Activated naive CD4-positive, alpha-beta T cell treated with anti-CD3 and anti-CD28 coated beads for 36 hours (primary cell): ENCODE measurements at places on chromosomes 2 and 18. TPM values are rescaled to one million over a fixed set of nuclear protein-coding genes. Genes with fewer than 3 reads are reported as not detected.

DNA sequence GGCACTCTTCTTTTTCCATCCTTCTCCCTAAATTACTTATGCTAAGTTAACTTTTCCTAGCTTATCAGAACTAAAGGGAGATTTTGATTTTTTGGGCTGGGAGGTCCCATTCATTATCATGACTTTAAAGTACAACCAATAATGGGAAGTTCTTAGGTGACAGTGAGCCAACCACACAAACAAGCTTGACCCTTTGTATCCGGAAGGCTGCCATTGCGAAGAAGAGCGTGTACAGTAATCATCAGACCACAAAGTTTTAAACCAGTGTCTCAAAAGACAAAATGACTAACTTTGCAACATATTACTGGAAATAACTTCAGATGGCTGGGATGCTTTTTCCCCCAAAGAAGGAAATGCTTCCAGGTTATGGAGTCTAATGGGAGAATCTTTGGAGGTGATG lies 298.1 kb downstream of the TGIF1 start:
- no peak for DNase-seq
- no peak overlapping the region for H3K4me3 ChIP-seq
- H3K4me1 ChIP-seq: no peaks in the 10 kb centered on the region
- peaks cover 5% of the 10 kb centered on the region for H3K27me3 ChIP-seq
- no peak overlapping the region for H3K27ac ChIP-seq

DNA sequence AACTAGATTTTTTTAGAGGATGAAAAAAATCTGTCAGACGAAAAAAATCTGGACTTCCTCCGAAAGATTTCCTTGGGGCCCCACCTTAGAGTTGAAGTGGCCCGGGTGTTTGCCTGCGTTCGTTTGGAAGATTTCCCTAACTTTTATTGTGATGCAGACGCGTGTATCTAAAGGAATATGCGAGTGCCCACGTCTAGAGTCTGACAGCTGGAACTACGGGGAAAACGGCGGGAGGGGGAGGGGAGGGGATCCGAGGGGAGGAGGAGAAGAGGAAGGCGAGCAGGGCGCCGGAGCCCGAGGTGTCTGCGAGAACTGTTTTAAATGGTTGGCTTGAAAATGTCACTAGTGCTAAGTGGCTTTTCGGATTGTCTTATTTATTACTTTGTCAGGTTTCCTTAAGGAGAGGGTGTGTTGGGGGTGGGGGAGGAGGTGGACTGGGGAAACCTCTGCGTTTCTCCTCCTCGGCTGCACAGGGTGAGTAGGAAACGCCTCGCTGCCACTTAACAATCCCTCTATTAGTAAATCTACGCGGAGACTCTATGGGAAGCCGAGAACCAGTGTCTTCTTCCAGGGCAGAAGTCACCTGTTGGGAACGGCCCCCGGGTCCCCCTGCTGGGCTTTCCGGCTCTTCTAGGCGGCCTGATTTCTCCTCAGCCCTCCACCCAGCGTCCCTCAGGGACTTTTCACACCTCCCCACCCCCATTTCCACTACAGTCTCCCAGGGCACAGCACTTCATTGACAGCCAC lies 2.4 kb upstream of the SP9 start:
- DNase-seq: no peak
- no peak overlapping the region for H3K27ac ChIP-seq
- H3K4me1 ChIP-seq: peaks cover 42% of the 10 kb centered on the region
- no peak overlapping the region for H3K4me3 ChIP-seq

DNA sequence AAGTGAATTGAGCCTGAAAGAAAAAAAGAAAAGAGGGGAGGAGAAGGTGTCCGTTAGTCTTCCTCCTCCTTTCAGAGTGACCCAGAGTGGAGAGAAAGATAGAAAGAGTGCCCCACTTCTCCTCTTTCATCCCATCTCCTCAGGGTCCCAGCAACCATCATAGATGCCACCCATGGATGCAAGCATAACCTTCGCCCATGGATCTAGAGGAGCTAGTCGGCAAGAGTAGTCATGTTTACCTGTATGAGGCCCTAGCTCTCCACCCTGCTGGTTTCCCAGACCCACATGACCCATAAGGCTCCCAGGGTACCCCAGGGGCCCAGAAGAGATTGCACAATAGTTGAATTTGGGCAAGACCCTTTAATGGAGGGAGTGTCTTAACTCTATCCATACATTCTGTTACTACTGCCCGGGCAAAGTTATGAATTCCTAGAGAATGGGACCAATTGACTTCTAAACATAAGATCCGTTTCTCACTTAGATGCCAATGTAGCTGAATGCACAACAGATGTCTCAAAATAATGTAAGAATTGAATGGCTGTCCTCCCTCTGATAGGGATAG lies 56.1 kb upstream of the CDCA7 start:
- DNase-seq: no peak
- peaks cover 4% of the 10 kb centered on the region for H3K27me3 ChIP-seq
- no peaks in the 10 kb centered on the region for H3K36me3 ChIP-seq
- no peaks in the 10 kb centered on the region for H3K4me1 ChIP-seq
- no peak overlapping the region for H3K27ac ChIP-seq

GRCh38 chr2:147490401-147491261 lies 354.2 kb upstream of the ACVR2A start:
- no peaks in the 10 kb centered on the region for H3K36me3 ChIP-seq
- no peak overlapping the region for H3K27ac ChIP-seq
- peaks cover 18% of the 10 kb centered on the region for H3K4me1 ChIP-seq
- no peak for DNase-seq
- no peak overlapping the region for H3K4me3 ChIP-seq

DNA sequence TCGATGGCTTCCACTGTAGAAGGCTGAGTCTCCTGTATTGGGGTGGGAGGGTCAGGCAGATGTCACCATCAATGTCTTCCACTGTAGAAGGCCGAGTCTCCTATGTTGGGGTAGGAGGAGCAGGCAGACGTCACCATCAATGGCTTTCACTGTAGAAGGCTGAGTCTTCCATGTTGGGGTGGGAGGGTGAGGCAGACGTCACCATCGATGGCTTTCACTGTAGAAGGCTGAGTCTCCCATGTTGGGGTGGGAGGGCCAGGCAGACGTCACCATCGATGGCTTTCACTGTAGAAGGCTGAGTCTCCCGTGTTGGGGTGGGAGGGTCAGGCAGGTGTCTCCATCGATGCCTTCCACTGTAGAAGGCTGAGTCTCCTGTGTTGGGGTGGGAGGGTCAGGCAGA lies 117.5 kb upstream of the TPO start:
- H3K36me3 ChIP-seq: peaks cover 3% of the 10 kb centered on the region
- H3K27ac ChIP-seq: no peak overlapping the region
- H3K4me1 ChIP-seq: no peaks in the 10 kb centered on the region
- DNase-seq: no peak
- H3K4me3 ChIP-seq: no peak overlapping the region

DNA sequence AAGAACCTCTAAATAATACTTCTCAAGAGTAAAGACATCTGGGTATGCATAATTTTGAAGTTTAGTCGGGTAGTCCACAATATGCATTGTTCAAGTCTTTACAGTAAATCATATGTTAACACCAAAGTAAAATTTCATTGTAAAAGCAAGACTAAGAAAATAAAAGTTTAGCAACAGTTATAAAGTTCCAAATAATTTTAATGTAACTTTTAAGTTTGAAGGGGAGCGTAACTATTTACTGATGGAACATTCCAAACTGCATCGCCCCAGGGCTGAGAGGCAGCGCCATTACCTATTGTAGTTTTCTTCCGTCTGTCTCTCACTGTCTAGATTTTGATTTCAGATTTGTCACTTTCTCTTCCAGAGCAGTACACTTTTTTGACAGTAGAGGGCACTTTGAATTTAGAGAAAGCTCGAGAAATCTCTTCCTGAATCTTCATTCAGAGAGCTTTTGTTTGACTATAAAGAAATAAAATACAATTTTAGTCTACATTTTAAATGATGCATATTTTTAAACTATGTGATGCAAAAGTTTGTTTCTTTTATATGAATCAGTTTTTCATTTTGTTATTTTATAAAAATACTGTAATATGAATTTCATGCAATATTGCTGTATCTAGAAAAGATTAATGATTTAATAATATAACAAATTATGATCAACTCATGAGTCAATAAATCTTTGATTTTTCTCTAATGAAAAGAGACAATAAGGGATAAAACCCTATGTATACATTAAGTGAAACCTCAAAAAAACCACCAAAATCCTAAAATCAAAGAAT lies 389.8 kb downstream of the FIGN start:
- DNase-seq: no peak
- H3K27ac ChIP-seq: no peak overlapping the region
- H3K4me1 ChIP-seq: no peaks in the 10 kb centered on the region
- no peaks in the 10 kb centered on the region for H3K36me3 ChIP-seq
- peaks cover 3% of the 10 kb centered on the region for H3K27me3 ChIP-seq

GRCh38 chr2:7866825-7867224 lies 815.0 kb upstream of the ID2 start:
- no peak for DNase-seq
- H3K27me3 ChIP-seq: no peaks in the 10 kb centered on the region
- no peak overlapping the region for H3K27ac ChIP-seq
- H3K4me1 ChIP-seq: no peaks in the 10 kb centered on the region
- H3K36me3 ChIP-seq: no peaks in the 10 kb centered on the region

GRCh38 chr2:219439506-219439905 lies 4.9 kb downstream of the SPEG start:
- H3K27ac ChIP-seq: no peak overlapping the region
- no peak for DNase-seq
- H3K36me3 ChIP-seq: no peaks in the 10 kb centered on the region
- H3K4me1 ChIP-seq: peaks cover 12% of the 10 kb centered on the region
- H3K27me3 ChIP-seq: peaks cover 18% of the 10 kb centered on the region

DNA sequence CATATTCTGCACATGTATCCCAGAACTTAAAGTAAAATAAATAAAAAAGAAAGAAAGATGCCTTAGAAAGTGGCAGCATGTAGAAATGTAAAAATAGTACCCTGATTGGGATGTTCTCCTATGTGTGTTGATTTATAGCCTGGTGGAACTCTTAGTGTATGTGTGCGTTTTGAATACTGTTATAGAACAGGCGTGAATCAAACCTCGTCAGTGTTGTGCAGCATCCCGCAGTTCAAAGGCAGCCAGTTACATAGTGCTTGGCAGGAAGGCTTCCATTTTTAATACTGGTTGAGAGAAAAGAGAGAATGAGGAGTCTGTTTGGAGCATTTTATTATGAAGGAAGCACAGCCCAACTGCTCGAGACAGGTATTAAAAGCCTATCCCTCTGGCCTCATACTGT lies 49.4 kb downstream of the TANC1 start:
- no peaks in the 10 kb centered on the region for H3K4me1 ChIP-seq
- no peak overlapping the region for H3K27ac ChIP-seq
- no peak for DNase-seq
- no peaks in the 10 kb centered on the region for H3K36me3 ChIP-seq
- no peak overlapping the region for H3K4me3 ChIP-seq
- H3K27me3 ChIP-seq: no peaks in the 10 kb centered on the region

The ZEB2 gene
- 4.3 TPM for total RNA-seq
